ENCODE measurements at places on chromosomes 3 and 15.
A peak's percentile ranks its signal among the peaks of the same experiment; 100 is the strongest.

- no peak for DNase-seq
Measured at GRCh38 chr3:183360971-183361624, 67.3 kb downstream of the MCF2L2 start.

GRCh38 chr3:18445401-18446148 lies 20.4 kb upstream of the SATB1 start:
- peak; percentile 65 for DNase-seq

DNA sequence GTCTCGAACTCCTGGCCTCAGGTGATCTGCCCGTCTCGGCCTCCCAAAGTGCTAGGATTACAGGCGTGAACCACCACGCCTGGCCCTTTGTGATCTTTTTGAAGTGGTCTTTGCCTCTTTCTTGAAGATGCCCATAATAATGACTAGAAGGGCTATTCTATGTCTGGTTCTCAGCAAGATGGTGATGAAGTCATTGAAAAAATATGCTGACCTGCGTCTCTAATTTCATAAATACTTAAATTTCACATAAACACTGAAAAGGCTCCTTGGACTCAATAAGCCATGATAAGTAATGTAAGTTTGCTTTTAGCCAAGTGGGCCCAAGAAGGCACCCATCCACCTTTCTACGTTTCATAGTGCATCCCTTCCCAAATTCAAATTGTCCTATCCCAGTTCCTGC lies 775 bp upstream of the MAPK6 start:
- no peak for DNase-seq

- no peak for DNase-seq
Measured at GRCh38 chr15:47717036-47717612, at the start of gene SEMA6D. Gene SEMA6D, plus strand, starts transcription at chr15:47717505. Its CDS starts 42,294 bp downstream, at chr15:47759799.

DNA sequence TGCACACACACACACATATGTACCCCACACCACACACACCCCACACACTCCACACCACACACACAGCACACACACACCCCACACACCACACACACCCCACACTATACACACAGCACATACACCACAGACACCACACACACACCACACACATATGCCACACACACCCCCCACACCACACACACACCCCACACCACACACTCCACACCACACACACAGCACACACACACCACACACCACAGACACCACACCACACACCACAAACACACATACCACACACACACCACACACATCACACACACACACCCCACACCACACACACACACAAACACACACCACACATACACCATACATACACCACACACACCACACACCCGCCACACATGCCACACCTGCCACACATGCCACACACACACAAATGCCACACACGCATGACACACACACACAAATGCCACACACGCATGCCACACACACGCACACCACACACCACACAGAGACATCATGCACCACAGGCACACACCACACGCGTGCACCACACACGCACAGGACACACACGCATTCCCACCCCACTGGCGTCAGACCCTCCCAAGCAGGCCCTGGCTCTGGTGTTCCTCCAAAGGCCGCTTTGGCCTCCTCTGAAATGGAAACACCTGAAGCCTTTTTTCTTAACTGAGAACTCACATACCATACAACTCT lies 15.7 kb downstream of the CHST13 start:
- DNase-seq: no peak

Data from MV-4-11 (cell line).